ENCODE measurements at places on chromosomes 16 and 17. TPM values are rescaled to one million over a fixed set of nuclear protein-coding genes. Genes with fewer than 3 reads are reported as not detected.

DNA sequence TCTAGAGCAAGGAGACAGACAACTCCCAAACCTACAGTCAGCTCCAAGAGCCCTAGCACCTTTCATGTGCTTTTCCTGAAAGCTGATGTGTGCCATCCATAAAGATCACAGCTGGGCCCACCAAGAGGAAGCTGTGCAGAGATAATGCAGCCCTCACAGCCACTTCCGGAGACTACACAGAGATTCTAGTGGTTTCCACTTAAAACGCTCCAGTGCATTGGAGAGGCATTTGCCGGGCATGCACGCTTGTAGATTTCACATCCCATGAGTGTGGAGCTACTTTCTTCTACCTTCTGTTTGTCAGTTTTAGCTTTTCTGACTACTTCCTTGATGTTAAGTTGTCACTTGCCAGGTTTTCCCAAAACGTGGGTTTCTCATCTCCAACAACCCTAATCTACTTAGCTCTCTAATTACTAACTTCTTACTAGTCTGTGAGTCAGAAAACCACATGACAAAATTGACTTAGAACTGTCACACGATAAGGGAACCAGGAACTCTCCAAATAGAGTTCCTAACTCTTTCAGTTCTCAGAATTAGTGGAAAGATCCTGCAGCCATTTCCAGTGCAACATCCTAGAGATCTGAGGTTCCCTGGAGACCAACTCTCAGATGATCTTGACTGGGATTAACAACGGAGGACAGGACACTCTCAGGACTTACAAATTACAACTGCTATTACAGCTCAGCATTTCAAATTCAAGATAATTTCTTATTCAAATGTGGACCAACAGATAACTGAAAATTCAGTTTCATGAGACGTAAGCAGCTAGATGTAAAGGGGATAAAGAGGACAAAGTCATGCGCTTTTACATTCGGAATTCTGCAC is 28.6 kb downstream of the PMP22 start:
- H3K36me3 ChIP-seq: peaks cover 17% of the 10 kb centered on the region
- H3K27me3 ChIP-seq: no peaks in the 10 kb centered on the region
- H3K27ac ChIP-seq: no peak overlapping the region
- peak; percentile 16 for DNase-seq

- no peak overlapping the region for H3K27ac ChIP-seq
- no peaks in the 10 kb centered on the region for H3K36me3 ChIP-seq
- H3K4me1 ChIP-seq: peaks cover 10% of the 10 kb centered on the region
- DNase-seq: no peak
Observed at GRCh38 chr17:6456321-6456720, 12.1 kb downstream of the PIMREG start.

- H3K27me3 ChIP-seq: no peaks in the 10 kb centered on the region
- no peak for DNase-seq
- no peaks in the 10 kb centered on the region for H3K36me3 ChIP-seq
- H3K4me3 ChIP-seq: no peak overlapping the region
- no peaks in the 10 kb centered on the region for H3K4me1 ChIP-seq
Observed at GRCh38 chr16:27112093-27112811, 45.5 kb downstream of the C16orf82 start.

GRCh38 chr17:79799174-79799537 is 2.3 kb upstream of the CBX8 start:
- peaks cover 62% of the 10 kb centered on the region for H3K27me3 ChIP-seq
- no peak for DNase-seq
- H3K4me3 ChIP-seq: no peak overlapping the region
- no peaks in the 10 kb centered on the region for H3K36me3 ChIP-seq
- peaks cover 36% of the 10 kb centered on the region for H3K4me1 ChIP-seq
- no peak overlapping the region for H3K27ac ChIP-seq

DNA sequence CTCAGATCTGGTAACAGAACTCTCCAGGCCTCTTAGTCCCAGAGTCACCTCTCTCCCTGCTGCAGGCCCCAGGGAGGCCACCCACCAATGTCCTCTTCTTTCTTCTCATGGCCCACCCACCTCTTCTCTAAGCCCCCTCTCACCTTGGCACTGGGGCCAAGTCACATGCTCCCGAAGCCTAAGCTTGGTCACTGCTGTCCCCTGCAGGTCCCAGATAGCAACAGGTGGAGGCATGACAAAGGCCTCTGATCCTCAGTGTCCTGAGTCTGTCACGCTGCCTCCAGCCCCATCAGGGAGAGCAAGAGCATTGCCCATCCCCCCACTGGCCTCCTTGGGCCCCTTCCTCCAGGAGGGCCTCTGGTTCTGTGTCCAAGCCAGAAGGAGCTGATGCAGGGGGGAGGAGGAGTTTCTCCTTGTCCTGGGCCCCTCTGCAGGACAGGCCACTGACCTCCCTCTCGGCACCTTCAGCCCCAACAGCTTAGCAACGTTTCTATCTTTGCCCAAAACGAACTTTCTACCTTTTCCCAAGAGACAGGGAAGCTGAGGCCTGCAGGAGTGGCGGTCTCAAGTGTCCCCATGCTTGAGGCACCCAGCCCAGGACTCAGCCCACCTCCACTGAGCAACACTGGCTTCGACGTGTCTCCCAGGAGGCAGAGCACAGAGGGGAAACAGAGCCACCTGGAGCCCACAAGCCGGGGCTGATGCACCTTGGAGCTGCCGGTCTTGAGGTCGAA is 8.6 kb downstream of the P2RX1 start:
- no peak overlapping the region for H3K27ac ChIP-seq
- H3K4me3 ChIP-seq: no peak overlapping the region
- no peaks in the 10 kb centered on the region for H3K36me3 ChIP-seq
- no peaks in the 10 kb centered on the region for H3K4me1 ChIP-seq
- H3K27me3 ChIP-seq: no peaks in the 10 kb centered on the region

Gene EVPL
- total RNA-seq: not detected

DNA sequence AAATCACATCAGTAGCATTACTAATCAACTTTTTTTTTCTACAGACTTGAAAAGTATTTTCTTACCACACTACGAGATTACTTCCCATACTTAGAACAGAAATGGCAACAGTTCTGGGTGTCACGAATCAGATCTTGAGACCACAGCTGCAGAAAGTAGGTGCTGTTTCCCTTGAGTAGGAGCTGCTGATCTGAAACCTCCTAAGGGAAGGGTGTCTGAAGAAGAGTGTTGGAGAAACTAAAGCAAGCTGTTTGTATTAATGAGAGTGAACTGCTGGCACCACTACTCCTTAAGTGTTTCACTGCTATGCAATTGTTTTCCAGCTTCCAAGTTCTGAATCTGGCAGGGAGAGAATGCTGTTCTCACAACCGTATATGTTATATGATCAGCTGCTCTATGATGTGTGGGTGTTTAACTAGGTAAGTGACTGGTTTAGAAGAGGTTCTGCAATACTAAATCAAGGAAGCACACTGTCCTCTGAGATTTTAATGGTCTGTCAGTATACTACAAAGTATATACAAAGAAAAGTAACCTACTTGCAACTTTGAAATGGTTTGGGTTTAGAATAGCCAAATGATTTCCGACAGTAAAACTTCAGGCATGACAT is 3.3 kb downstream of the ZNF652 start:
- peaks cover 10% of the 10 kb centered on the region for H3K4me1 ChIP-seq
- no peak overlapping the region for H3K4me3 ChIP-seq
- no peaks in the 10 kb centered on the region for H3K27me3 ChIP-seq
- no peak for DNase-seq
- H3K27ac ChIP-seq: no peak overlapping the region

DNA sequence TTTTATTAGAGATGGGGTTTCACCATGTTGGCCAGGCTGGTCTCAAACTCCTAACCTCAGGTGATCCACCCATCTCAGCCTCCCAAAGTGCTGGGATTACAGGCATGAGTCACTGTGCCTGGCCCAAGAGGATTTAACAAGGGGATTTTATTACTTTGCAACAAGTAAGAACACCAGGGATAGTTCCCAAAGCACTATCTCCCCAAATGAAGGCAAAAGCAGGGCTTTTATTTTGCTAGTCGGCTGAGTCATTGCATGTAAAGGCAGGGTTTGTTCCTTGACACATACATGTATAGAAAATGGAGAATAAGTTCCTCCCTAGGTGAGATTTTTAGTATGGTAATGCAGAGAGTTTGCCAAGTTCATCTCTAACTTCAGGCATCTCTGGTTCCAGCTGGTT is 24.0 kb downstream of the REXO5 start:
- no peak for DNase-seq
- H3K36me3 ChIP-seq: peaks cover 18% of the 10 kb centered on the region
- no peak overlapping the region for H3K27ac ChIP-seq
- H3K4me1 ChIP-seq: no peaks in the 10 kb centered on the region
- no peak overlapping the region for H3K4me3 ChIP-seq
- no peaks in the 10 kb centered on the region for H3K27me3 ChIP-seq

Gene SPATA22
- total RNA-seq: not detected

- peaks cover 12% of the 10 kb centered on the region for H3K4me1 ChIP-seq
- peak within 1 kb of the TSS; percentile 48 for H3K4me3 ChIP-seq
- H3K36me3 ChIP-seq: no peaks in the 10 kb centered on the region
- peaks cover 42% of the 10 kb centered on the region for H3K27me3 ChIP-seq
- no peak within 1 kb of the TSS for H3K27ac ChIP-seq
Observed at GRCh38 chr17:46979147-46979863, at the start of gene RPRML. Gene RPRML (minus strand): TSS chr17:46979253. CDS start chr17:46979007, 246 bp downstream.

- H3K4me3 ChIP-seq: no peak overlapping the region
- no peak overlapping the region for H3K27ac ChIP-seq
- no peaks in the 10 kb centered on the region for H3K4me1 ChIP-seq
- H3K27me3 ChIP-seq: peaks cover 8% of the 10 kb centered on the region
- no peaks in the 10 kb centered on the region for H3K36me3 ChIP-seq
- no peak for DNase-seq
Observed at GRCh38 chr17:3974138-3974687, 10.0 kb upstream of the ATP2A3 start.

Gene TNP2
- not detected for total RNA-seq

Gene CRYBA1
- not detected for total RNA-seq

Measured in astrocyte (in vitro differentiated cells and primary cell).